ENCODE measurements at places on chromosomes 3 and 15.
A peak's percentile ranks its signal among the peaks of the same experiment; 100 is the strongest.

GRCh38 chr3:42214565-42215283 lies 51.3 kb downstream of the CCK start:
- DNase-seq = no peak

DNA sequence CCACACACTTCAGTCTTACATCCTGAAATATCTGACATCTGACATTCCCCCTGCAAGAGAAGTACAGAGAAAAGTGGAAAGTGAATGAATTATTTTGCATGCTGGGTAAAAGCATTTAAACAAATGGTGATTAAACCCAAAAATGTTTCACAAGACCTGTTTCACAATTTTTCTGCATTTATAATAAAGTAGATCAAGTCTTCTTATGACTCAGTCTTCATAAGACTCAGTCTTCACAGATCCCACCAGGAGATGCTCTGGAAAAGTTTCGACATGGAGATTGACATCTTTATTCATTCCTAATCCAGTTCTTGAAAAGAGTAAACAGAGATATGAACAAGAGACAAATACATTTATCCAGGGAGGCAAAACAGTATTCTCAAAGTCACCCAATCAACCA lies 13.2 kb upstream of the EDC3 start:
- no peak for DNase-seq

- DNase-seq = no peak
These were observed 302.1 kb downstream of the TLE3 start for GRCh38 chr15:69795601-69796000.

GRCh38 chr3:145899241-145899640 lies 261.7 kb downstream of the PLOD2 start:
- DNase-seq = no peak

DNA sequence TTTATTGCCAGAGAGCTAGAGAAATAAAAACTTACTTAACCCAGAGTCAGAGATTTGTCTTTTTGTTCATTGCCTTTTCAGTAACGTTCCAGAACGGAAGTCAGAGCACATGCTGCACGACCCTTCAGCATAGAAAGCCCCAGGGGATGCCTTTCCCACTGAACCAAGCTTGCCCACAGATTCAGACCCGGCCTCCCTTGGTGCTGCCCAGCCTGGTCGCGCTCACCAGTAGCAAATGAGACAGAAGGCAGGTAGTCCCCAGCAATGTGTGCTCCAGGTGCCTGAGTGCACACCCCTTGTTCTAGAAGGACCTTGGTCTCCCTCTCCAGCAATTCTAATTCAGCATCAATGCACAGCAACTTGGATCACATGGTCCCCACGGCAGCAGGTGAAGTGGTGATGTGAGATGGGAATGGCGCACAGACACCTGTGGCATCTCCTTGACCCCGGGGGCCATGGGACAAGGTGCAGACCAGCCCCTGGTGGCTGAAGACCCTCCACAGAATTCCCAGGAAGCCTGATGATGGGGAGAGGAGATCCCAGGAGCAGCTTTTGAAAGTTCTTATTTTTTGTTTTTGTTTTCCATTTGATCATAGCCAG lies 91.8 kb upstream of the IQSEC1 start:
- no peak for DNase-seq

- no peak for DNase-seq
These were observed 74.0 kb upstream of the CCNL1 start for GRCh38 chr3:157233923-157234322.

GRCh38 chr3:142815803-142816202 lies 73.1 kb downstream of the PCOLCE2 start:
- no peak for DNase-seq

DNA sequence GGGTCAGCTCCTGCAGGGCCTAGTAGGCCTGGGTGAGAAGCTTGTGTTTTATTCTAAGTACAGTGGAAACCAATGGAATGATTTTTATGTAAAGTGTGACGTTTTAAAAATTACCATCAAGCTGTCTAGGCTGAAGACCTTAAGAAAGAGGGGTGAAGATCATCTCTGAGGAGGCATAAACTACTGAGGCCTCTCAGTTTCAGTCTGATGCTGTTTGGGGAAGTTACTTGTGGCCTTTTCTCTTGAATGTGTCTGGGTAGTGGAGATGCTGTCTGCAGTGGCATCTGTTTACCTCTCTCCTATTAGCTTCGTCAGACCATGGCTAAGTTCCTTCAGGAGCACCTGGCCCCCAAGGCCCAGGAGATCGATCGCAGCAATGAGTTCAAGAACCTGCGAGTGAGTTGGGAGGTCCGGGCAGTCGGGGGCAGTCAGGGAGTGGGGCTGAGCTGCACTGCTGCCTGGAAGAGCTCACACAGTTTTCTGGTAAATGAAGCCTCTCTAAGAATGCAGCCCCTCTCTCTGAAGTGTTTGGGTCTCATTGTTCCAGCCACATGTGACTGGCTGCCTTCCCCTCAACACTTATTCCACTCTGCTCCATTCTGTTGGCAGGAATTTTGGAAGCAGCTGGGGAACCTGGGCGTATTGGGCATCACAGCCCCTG lies 1.9 kb downstream of the IVD start:
- no peak for DNase-seq

DNA sequence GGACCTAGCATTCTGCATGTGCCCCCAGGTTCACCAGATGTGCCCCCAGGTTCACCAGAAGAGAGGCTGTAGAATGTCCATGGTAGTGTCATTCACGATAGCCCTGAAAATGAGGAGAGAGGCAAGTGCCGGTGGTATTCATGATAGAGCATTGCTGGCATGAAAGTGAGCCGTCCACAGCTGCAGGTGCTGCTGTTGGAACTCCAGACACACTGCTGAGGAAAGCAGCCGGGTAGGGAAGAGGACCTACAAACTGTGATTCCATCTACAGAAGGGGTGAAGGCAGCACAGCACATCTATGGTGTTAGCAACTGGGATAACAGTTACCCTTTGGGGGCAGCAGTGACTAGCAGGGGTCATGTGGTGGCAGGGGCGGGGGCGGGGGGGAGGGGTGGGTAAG lies 125.0 kb upstream of the PLXNA1 start:
- DNase-seq = no peak

- DNase-seq = peak; percentile 71
These were observed at the start of gene PTPRG for GRCh38 chr3:61561374-61562041. TSS of gene PTPRG (plus strand) at chr3:61561571. CDS start at chr3:61562288, 717 bp downstream.

DNA sequence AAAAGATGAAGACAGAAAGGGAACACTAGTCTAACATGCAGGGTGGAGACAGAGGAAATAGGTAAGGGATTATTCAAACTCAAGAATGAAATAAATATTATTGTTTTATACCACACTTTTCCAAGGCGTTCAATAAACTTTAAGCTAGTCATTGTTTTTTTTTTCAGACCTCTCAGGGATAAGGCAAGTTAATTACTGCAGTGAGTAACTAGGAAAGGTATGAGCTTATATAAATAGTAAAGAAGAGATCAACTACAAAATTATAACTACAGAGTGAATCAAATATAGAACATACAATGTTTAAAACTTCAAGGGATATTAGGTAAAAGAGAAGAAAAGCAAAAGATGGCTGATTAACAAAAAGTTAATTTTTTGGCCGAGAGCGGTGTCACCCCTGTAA lies 31.5 kb upstream of the XXYLT1 start:
- DNase-seq = peak; percentile 4

DNA sequence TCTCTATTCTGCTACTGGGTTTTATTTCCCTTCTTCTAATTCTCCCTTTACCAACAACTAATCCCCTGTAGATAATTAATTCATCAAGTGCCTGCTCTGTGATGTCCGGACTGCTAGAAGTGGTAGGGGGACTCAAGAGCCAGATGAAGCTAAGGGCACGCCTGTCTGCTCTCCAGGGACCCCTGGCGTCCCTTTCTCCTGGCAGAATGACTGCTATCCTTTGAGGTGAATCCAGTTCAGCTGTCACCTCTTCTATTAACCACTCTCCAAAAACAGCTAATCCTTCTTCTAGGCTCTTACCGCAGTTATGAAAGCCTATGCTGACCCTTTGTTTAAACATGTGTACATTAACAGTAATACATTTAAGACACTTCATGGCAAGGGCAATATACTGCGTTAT lies 1.4 kb upstream of the CHRNA7 start:
- DNase-seq = no peak

DNA sequence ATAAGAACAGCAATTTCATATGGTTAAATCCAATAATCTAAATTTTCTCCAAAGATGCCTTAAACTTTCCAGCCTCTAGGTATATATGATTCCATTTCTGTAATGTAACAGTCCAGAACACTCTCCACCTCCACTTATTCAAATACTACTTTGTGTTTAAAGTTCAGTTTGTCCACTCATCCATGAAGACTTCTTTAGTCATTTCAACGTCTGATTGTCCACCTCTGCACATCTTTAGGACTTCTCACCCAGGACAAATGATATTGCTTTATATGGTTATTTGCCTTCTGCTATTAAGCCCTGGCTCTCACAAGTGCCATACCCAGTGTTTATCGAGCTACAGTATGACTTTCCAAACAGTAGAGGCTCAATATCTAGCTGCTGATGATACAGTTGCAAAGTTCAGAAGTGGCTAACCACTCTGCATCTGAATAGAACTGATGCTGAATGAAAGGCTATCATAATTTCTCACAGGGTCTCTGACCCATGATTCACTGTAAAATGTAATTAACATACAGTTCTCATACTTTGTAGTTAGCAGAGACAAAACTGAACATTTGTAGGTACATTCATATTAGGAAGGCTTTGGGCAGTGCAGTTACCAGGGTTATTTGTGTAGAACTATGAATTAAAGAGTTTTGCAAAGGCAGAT lies 93.7 kb upstream of the MBNL1 start:
- no peak for DNase-seq

All from AG04449 (cell line).